ENCODE measurements at places on chromosomes 6 and 20.

GRCh38 chr6:44022296-44022661, 105.0 kb downstream of the MRPL14 start:
- peak; percentile 64 for DNase-seq

- DNase-seq: no peak
Measured at GRCh38 chr6:143128681-143129015, 68.0 kb downstream of the AIG1 start.

DNA sequence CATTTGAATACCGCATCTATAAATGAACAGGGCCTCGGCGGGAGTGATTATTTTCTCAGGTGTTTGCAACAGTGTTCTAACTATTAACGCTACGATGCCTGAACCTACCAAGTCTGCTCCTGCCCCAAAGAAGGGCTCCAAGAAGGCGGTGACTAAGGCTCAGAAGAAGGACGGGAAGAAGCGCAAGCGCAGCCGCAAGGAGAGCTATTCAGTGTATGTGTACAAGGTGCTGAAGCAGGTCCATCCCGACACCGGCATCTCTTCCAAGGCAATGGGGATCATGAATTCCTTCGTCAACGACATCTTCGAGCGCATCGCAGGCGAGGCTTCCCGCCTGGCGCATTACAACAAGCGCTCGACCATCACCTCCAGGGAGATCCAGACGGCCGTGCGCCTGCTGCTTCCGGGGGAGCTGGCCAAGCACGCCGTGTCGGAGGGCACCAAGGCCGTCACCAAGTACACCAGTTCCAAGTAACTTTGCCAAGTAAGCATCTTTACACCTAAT, 70.9 kb downstream of the HFE start:
- DNase-seq: no peak

DNA sequence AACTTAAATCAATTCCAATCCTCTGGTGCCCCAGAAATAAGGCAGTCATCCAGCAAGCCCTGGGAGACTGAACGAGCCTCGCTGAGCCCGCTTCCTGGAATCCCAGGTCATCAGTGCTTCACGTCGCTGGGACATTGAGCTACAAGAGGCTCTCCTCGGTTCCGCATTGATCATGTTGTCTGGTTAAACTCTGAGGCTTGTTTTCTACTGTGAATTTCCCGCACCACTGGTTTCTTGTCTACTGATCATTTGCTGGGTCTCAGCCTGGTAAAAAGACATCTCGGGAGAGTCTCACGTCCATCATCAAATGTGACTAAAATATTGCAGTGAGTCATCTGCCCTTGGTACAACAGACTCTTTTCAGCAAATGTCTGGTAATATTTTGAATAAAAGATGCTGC, 569.2 kb downstream of the QKI start:
- peak; percentile 52 for DNase-seq

DNA sequence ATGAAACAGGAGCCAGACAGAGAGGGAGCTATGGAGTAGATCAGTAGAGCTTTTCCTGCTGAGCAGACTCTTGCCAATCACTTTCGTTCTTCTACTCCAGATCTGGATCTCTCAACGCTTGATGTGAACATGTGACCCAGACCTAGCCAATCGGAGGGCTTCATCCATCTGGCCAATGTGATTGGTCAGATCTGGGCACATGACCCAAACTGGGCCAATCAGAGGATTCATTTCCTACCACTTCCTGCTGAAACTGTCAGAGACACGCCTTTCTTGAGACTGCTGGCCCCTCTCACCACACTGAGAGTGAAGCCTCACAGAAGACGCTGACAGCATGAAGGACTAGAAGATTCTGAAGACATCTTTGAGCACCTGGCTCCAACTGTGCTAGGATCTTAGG, 44.2 kb upstream of the ZMYND8 start:
- DNase-seq: no peak

DNA sequence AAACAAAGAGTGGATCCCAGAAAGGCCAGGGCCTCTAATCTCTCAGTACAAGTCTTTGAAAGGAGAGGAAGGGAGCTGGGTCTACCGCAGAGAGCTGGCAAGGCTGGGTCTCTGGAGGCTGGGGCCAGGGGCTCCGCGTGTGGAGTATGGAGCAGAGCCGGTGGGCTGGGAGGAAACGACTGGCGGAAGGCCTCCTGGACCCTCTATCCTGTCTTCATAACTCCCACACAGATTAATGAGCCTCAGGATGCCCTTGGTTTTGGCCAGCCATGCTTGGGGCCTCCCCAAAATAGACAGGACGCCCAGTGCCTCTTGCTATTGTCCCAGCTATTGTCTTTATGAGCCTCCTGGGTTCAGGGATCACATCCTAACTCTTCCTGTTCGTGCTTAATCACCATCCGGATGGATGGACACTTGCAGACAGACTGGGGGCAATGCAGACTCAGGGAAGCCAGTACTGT, 306.4 kb downstream of the DHX35 start:
- DNase-seq: no peak

DNA sequence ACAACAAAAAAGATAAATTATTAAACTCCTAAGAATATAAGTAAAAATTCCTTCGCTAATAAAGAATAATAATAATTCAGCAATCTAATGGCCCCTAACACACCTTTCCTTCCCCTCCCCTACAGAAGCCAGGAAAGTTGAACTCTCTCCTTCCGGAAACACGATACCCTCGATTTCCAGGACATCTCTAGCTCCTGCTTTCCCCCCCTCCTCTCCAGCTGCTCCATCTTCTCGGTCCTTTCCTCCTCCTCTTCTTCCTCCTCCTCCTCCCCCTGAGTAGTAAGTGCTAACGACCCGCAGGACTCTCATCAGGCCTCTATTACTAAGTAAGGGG, 603 bp downstream of the TASP1 start:
- no peak for DNase-seq

GRCh38 chr6:81857812-81858211, 105.3 kb upstream of the TENT5A start:
- DNase-seq: peak; percentile 32
